ENCODE measurements at places on chromosomes 5 and 9.

DNA sequence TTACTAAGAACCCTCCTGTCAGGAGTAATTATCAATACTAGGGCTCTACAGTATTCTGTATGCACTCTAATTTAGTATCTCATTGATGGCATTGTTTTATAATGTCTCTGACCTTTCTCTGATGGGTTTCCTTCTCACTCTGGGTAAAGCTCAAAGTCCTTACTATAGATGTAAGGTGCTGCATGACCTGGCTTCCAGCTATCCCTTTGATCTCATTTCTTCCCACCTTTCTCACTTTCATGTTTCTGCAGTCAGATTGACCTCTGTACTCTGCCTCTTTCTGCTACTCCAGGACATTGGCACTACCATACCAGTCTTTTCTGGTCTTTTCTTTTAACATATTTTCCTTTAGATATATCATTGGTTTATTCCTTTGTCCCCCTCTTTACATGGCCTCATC, 2332.8 kb upstream of the C9orf72 start:
- no peak for DNase-seq

DNA sequence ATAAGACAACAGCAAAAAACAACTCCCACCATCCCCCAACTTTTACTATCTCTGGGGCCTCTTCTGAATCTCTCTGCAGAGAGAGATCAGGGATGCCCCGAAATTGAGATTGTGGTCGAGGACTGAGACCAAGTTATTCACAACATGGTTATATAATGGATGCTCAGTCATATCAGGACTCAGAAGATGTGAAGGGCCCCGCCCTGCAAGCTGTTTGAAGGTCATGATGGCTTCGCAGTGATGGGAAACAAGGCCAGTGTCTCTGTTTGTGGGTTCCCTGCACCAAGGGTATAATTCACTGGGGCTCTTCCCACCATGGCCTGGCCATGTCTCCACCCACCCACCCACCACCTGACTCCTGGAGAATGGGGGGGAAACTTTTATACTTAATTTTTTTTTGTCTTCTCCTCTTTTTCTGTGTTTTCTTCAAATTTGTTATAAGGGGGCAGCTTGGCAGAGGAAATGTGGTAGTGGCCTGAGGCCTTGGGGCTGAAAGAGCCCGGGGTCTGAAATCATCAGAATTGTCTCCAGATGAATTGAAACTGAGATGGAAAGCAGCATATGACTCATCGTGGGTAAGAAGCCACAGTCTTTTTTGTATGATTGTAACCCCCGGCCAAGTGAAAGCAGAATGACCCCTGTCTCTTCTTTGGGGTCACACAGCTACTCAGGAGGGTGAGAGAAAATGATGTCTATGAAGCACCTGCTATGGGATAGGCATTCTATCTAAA, 15.0 kb upstream of the TEX48 start:
- DNase-seq = no peak

DNA sequence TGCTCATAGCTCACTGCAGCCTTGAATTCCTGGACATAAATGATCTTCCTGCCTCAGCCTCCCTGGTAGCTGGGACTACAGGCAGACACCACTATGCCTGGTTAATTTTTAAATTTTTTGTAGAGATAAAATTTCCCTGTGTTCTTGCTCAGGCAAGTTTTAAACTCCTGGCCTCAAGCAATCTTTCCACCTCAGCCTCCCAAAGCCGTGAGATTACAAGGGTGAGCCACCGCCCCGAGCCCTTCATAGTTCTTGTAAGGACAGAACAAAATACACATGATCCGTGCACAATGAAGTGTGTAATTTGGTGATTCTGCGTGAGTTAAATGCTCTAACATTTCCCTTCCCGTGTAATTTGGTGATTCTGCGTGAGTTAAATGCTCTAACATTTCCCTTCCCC, 27.7 kb upstream of the MYO10 start:
- no peak for DNase-seq

DNA sequence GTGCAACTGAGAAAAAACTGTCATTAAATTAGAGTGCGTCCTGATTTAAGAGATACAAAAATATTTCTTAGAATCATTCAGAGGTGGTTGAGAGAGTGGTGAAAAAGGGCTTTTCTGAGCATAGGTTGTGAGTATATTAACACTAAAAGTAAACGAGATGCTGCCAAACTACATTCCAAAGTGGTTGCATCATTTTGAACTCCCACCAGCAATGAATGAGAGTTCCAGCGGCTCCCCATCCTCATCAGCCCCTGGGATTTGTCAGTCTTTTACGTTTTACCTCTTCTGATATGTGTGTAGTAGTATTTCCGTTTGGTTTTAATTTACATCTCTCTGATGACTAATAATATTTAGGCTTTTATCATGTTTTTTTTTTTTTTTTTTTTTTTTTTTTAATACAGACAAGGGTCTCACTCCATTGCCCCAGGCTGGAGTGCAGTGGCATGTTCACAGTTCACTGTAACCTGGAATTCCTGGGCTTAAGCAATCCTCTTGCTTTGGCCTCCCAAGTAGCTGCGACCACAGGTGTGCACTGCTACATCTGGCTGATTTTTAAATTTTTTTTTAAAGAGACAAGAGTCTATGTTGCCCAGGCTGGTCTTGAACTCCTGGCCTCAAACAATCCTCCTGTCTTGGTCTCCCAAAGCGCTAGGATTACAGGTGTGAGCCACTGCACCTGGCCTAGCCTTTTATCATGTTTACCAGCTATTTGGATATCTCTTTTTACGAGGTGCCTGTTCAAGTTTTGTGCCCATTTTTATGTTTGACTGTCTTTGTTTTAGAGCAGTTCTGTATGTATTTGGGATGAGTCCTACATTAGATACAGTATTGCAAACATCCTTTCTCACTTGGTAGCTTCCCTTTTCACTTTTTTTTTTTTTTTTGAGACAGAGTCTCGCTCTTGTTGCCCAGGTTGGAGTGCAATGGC, 17.0 kb downstream of the PRRT1B start:
- no peak for DNase-seq

GRCh38 chr9:134939080-134939733, 21.5 kb upstream of the FCN1 start:
- DNase-seq = no peak

DNA sequence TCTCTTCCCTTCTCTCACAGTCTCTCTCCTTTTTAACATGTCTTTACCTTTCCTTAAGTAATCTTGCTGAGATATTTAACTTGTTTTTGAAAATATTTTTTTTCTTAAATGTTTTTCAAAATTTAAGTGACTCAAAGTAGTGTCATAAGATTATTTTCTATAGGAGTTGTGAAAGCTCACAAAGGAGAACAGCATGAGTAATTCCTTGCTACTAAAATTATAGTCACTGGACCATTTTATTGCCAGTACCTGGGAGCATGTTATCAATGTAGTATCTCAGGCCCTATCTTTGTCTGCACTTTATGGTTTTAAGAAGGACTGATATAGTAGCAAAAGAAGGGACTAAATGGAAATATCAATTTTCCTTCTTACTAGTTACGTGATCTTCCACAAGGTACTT, 181.9 kb downstream of the TMEM232 start:
- no peak for DNase-seq

GRCh38 chr5:19795218-19795617, 192.8 kb downstream of the CDH18 start:
- DNase-seq = no peak

- DNase-seq = no peak
Observed at GRCh38 chr5:105587963-105588662, 2025.5 kb upstream of the NUDT12 start.

DNA sequence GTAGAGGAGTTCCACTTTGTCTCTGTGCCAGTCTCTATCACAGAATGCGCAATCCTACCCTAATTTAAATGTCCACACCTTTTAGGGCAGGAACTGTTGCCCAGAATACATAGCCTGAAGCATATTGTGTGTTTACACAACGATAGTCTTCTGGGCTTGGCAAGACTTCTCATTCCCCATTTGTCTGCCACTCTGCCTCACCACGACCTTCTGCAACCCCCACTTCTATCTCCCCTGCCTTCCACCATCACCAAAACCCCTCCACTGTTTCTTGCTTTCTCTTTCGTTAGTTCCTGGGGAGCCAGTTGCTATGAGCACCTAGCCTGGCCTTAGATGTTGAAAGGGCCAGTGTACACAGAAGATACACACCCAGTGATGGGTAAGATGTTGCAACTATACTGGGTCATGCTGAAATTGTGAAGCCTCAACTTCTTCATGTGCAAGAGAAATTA, 883 bp upstream of the RNF145 start:
- no peak for DNase-seq
